Activated CD4-positive, alpha-beta memory T cell treated with anti-CD3 and anti-CD28 coated beads for 36 hours (primary cell): ENCODE measurements at places on chromosomes 2 and 18. TPM values are rescaled to one million over a fixed set of nuclear protein-coding genes. Genes with fewer than 3 reads are reported as not detected.
A peak's percentile ranks its signal among the peaks of the same experiment; 100 is the strongest.

GRCh38 chr2:71833272-71833671 is 314.4 kb downstream of the CYP26B1 start:
- no peaks in the 10 kb centered on the region for H3K36me3 ChIP-seq
- DNase-seq, result no peak
- no peaks in the 10 kb centered on the region for H3K4me1 ChIP-seq
- H3K4me3 ChIP-seq, result no peak overlapping the region

DNA sequence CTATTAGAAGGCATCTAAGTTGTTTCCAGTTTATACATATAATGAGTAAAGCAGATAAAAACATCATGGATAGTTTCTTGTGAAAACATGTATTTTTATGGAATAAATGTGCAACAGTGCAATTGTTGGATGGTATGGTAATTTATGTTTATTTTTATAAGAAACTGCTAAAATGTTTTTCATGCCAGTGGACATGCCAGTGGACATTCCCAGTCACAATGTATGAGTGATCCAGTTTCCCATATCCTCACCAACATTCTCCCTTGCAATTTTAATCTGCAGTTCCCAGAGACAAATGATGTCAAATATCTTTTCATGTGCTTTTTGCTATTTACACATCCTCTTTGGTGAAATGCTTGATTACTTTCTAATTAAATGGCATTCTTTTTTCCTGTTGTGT is 818.6 kb downstream of the SUCLG1 start:
- no peaks in the 10 kb centered on the region for H3K27me3 ChIP-seq
- no peaks in the 10 kb centered on the region for H3K4me1 ChIP-seq

- DNase-seq, result peak; percentile 85
- H3K27ac ChIP-seq, result peak within 1 kb of the TSS; percentile 100
- H3K4me1 ChIP-seq, result peaks cover 68% of the 10 kb centered on the region
- H3K27me3 ChIP-seq, result no peaks in the 10 kb centered on the region
- H3K4me3 ChIP-seq, result peak within 1 kb of the TSS; percentile 98
Observed at GRCh38 chr2:241315879-241316631, at the start of gene SEPTIN2. Gene SEPTIN2, plus strand, starts transcription at chr2:241315925. Its CDS starts 8,308 bp downstream, at chr2:241324233.

DNA sequence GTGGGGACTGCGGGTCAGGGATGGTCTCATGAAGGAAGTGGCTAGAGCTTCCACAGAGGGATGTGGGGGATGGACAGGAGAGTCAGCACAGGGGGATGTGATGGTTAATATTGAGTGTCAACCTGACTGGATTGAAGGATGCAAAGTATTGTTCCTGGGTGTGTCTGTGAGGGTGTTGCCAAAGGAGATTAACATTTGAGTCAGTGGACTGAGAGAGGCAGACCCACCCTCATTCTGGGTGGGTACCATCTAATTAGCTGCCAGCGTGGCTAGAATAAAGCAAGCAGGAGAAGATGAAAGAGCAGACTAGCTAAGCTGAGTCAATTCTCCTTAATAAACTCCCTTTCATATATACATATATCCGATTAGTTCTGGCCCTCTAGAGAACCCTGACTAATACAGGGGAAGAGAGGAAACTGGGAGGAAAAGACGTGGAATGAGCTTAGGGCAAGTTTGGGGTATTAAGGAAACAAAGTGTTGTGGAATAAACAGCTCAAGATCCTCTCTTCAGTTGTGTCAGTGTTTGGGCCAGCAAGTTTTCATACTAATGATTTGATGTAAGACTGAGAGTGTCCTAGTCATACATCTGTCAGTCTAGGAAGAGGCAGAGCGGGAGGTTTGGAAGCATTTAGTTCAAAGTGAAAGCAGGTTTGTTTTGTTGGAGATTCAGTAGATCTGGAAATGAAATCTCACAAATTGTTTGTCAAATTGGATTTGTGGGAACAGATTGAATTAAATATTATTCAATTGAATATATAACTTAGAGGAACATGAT is 135.2 kb upstream of the NT5C1B start:
- H3K27ac ChIP-seq, result no peak overlapping the region
- H3K4me1 ChIP-seq, result no peaks in the 10 kb centered on the region
- peaks cover 1% of the 10 kb centered on the region for H3K36me3 ChIP-seq
- H3K4me3 ChIP-seq, result no peak overlapping the region
- no peak for DNase-seq

DNA sequence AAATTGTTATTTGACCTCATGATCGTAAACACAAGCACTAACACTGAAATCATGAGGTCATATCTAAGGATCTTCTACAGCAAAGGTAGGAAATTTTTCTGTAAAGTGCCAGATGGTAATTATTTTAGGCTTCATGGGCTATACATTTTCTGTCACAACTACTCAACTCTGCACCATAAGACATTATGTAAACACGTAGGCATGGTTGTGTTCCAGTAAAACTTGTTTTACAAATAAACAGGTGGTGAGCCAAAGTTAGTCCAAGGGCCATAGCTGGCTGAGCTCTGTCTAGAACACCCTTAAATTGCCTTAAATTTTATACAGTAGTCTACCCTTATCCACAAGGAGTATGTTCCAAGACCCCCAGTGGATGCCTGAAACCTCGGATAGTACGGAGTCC is 147.3 kb upstream of the CYP1B1 start:
- DNase-seq, result no peak
- no peak overlapping the region for H3K27ac ChIP-seq
- H3K4me1 ChIP-seq, result no peaks in the 10 kb centered on the region
- no peak overlapping the region for H3K4me3 ChIP-seq
- peaks cover 2% of the 10 kb centered on the region for H3K36me3 ChIP-seq
- H3K27me3 ChIP-seq, result peaks cover 27% of the 10 kb centered on the region

GRCh38 chr2:46717344-46718121 is 198.1 kb downstream of the MCFD2 start:
- H3K27ac ChIP-seq, result no peak overlapping the region
- no peak overlapping the region for H3K4me3 ChIP-seq
- peaks cover 16% of the 10 kb centered on the region for H3K36me3 ChIP-seq
- DNase-seq, result no peak
- H3K4me1 ChIP-seq, result peaks cover 35% of the 10 kb centered on the region

GRCh38 chr2:146130290-146130689 is 1610.4 kb upstream of the ZEB2 start:
- no peak for DNase-seq
- H3K27me3 ChIP-seq, result no peaks in the 10 kb centered on the region

GRCh38 chr2:113962692-113963480 is 73.0 kb downstream of the ACTR3 start:
- H3K4me3 ChIP-seq, result no peak overlapping the region
- H3K27ac ChIP-seq, result peak overlapping the region; percentile 4
- H3K4me1 ChIP-seq, result peaks cover 16% of the 10 kb centered on the region
- DNase-seq, result no peak
- H3K36me3 ChIP-seq, result peaks cover 7% of the 10 kb centered on the region

- H3K4me1 ChIP-seq, result peaks cover 3% of the 10 kb centered on the region
- no peak overlapping the region for H3K27ac ChIP-seq
- peaks cover 2% of the 10 kb centered on the region for H3K27me3 ChIP-seq
- no peaks in the 10 kb centered on the region for H3K36me3 ChIP-seq
- no peak overlapping the region for H3K4me3 ChIP-seq
- no peak for DNase-seq
Observed at GRCh38 chr2:71173096-71173495, 42.7 kb downstream of the MPHOSPH10 start.

Gene TRABD2A
- 29.6 TPM for total RNA-seq

DNA sequence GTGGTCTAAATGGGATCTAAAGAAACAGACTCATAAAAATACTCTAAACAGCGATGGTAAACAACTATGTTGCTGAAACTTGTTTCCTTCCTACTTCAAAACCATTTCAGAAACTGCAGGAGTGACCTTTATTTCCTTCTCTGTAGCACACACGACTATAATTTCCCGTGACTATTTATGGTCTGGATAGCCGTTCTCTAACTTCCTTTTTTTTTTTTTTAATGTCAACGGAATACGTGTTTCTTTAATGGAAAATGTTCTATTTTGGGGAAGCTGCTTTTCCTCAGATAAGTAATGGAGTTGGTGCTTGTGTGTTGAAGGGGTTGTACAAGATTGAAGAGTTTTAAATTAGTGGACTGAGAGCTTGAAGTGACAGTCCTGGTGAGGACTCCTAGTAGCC is 224.1 kb downstream of the PHLPP1 start:
- peaks cover 3% of the 10 kb centered on the region for H3K4me1 ChIP-seq
- H3K4me3 ChIP-seq, result no peak overlapping the region
- H3K27ac ChIP-seq, result no peak overlapping the region
- H3K27me3 ChIP-seq, result no peaks in the 10 kb centered on the region
